ENCODE measurements at places on chromosomes 11 and 22. TPM values are rescaled to one million over a fixed set of nuclear protein-coding genes. Genes with fewer than 3 reads are reported as not detected.
A peak's percentile ranks its signal among the peaks of the same experiment; 100 is the strongest.

The TTC9C gene
- 33.0 TPM for total RNA-seq

The SCN2B gene
- total RNA-seq: 0.24 TPM

The AQP11 gene
- 1.6 TPM for total RNA-seq

The FAM180B gene
- not detected for total RNA-seq

The OR4D5 gene
- total RNA-seq: not detected

The POU2AF1 gene
- not detected for total RNA-seq

The APOBEC3B gene
- total RNA-seq: 2.9 TPM

The GLYAT gene
- total RNA-seq: not detected

DNA sequence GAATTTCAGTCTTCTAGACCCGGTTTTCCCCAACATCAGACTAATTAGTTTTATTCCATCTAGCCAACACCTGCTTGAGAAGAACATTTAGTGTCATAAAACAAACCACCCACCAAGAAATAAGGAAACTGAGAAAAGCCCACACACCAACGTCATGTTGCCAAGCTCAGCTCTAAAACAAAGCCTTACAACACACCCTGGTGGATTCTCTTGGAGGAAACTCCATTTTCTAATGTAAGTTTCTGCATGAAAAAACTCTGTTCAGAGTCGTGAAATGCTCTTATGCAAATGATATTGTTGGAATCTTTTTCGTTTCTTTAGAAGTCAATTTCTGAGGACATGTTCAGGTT, 105.0 kb upstream of the RAG2 start:
- no peaks in the 10 kb centered on the region for H3K4me1 ChIP-seq
- no peaks in the 10 kb centered on the region for H3K36me3 ChIP-seq
- no peak for DNase-seq
- H3K27me3 ChIP-seq: peaks cover 56% of the 10 kb centered on the region
- H3K4me3 ChIP-seq: no peak overlapping the region

DNA sequence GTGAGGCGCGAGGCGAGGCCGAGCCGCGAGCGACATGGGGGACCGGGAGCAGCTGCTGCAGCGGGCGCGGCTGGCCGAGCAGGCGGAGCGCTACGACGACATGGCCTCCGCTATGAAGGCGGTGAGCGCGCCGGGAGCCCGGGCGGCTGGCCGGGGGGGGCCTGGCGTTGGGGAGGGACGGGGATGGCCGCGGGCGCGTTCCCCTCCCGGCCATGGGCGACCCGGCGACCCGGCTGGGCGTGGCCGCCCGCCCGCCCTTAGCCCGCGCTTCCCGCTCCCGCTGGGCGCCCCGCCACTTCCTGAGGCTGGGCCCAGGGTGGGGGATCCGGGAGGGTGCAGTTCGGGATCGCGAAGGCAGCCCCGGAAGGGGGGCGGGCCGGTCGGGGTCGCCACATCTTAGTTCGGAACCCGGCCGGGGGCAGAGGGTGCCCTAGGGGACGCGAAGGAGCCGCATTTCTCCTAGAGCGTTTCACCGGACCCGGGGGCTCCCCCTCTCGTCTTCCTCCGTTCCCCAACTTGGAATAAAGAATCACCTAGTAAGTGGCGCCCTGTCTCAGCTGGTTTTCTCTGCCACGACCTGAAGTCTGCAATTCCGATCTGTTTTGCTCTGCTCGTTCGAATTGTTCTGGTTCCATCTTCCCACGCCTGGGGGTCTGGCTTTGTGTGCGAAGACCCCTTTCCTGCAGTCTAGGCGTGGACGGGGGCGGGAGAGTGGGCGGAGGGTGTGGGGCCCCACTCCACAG, 536 bp downstream of the YWHAH start:
- peaks cover 7% of the 10 kb centered on the region for H3K36me3 ChIP-seq
- DNase-seq: peak; percentile 76
- peaks cover 20% of the 10 kb centered on the region for H3K4me1 ChIP-seq
- H3K27ac ChIP-seq: peak overlapping the region; percentile 17
- H3K4me3 ChIP-seq: peak overlapping the region; percentile 55
- no peaks in the 10 kb centered on the region for H3K27me3 ChIP-seq

DNA sequence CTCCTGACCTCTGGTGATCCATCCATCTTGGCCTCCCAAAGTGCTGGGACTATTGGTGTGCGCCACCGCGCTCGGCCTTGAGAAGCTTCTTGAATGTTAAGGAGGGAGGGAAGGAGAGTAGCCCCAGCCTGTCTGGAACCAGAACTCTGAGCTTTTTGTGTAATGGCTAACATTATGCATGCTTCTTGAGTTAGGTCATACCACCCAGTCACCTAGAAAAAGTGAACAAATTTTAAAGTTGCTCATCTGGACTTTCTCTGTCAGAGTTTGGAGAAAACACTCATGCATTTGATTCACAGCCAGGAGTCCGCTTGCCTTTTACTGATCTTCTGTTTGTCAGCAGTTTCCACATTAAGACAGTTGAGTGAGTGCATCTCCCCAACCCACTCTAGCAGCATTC, 82.1 kb downstream of the PPP6R3 start:
- no peak overlapping the region for H3K4me3 ChIP-seq
- peaks cover 37% of the 10 kb centered on the region for H3K4me1 ChIP-seq
- H3K27me3 ChIP-seq: no peaks in the 10 kb centered on the region

GRCh38 chr11:28524098-28524497, 415.9 kb downstream of the METTL15 start:
- H3K27me3 ChIP-seq: no peaks in the 10 kb centered on the region
- no peak for DNase-seq
- H3K4me1 ChIP-seq: peaks cover 7% of the 10 kb centered on the region
- H3K27ac ChIP-seq: no peak overlapping the region
- H3K4me3 ChIP-seq: no peak overlapping the region

GRCh38 chr11:4127357-4127756, 32.8 kb downstream of the RRM1 start:
- no peak overlapping the region for H3K27ac ChIP-seq
- H3K36me3 ChIP-seq: peaks cover 31% of the 10 kb centered on the region
- no peak overlapping the region for H3K4me3 ChIP-seq
- H3K27me3 ChIP-seq: no peaks in the 10 kb centered on the region

DNA sequence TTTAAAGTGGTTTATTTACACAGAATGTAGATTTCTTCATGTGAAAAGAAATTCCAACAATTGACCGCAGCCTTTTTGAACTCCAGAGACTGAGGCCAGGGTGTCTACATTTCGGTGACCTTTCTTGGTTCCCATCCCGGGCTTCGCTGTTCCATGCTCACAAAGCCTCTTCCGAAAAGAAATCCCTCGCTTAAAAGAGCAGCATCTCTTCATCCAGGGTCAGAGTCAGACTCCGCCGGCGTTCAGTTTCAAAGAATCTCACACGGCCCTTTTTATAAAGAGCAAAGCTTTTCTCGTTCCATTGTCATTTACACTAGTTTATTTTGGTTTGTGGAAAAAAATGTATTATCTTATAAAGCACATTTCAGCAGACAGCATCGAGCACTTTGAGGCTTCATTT, 530.6 kb upstream of the B3GAT1 start:
- H3K4me1 ChIP-seq: peaks cover 19% of the 10 kb centered on the region
- no peak overlapping the region for H3K4me3 ChIP-seq
- no peaks in the 10 kb centered on the region for H3K27me3 ChIP-seq
- H3K27ac ChIP-seq: no peak overlapping the region
- DNase-seq: no peak

GRCh38 chr11:75966537-75967287, 151.7 kb downstream of the UVRAG start:
- peaks cover 2% of the 10 kb centered on the region for H3K36me3 ChIP-seq
- no peaks in the 10 kb centered on the region for H3K27me3 ChIP-seq
- H3K27ac ChIP-seq: peak overlapping the region; percentile 76
- DNase-seq: no peak
- H3K4me3 ChIP-seq: no peak overlapping the region

DNA sequence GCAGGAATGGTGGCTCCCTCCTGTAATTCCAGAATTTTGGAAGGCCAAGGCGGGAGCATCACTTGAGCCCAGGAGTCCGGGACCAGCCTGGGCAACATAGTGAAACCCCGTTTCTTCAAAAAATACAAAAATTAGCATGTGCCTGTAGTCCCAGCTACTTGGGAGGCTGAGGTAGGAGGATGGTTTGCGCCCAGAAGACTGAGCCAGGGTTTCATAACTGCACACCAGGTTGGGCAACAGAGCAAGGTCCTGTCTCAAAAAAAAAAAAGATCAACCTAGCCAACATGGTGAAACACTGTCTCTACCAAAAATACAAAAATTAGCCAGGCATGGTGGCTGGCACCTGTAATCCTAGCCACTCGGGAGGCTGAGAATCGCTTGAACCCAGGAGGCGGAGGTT, 6.4 kb downstream of the A4GALT start:
- H3K4me1 ChIP-seq: peaks cover 40% of the 10 kb centered on the region
- H3K36me3 ChIP-seq: peaks cover 11% of the 10 kb centered on the region
- no peaks in the 10 kb centered on the region for H3K27me3 ChIP-seq

- H3K36me3 ChIP-seq: no peaks in the 10 kb centered on the region
- H3K4me3 ChIP-seq: no peak overlapping the region
- H3K27me3 ChIP-seq: no peaks in the 10 kb centered on the region
- no peak overlapping the region for H3K27ac ChIP-seq
Observed at GRCh38 chr11:46728659-46729040, 9.6 kb downstream of the F2 start.

- H3K36me3 ChIP-seq: no peaks in the 10 kb centered on the region
- H3K4me3 ChIP-seq: no peak overlapping the region
- peaks cover 75% of the 10 kb centered on the region for H3K4me1 ChIP-seq
- DNase-seq: peak; percentile 88
- H3K27ac ChIP-seq: peak overlapping the region; percentile 69
- no peaks in the 10 kb centered on the region for H3K27me3 ChIP-seq
Observed at GRCh38 chr11:45158891-45159605, 12.6 kb downstream of the PRDM11 start.

DNA sequence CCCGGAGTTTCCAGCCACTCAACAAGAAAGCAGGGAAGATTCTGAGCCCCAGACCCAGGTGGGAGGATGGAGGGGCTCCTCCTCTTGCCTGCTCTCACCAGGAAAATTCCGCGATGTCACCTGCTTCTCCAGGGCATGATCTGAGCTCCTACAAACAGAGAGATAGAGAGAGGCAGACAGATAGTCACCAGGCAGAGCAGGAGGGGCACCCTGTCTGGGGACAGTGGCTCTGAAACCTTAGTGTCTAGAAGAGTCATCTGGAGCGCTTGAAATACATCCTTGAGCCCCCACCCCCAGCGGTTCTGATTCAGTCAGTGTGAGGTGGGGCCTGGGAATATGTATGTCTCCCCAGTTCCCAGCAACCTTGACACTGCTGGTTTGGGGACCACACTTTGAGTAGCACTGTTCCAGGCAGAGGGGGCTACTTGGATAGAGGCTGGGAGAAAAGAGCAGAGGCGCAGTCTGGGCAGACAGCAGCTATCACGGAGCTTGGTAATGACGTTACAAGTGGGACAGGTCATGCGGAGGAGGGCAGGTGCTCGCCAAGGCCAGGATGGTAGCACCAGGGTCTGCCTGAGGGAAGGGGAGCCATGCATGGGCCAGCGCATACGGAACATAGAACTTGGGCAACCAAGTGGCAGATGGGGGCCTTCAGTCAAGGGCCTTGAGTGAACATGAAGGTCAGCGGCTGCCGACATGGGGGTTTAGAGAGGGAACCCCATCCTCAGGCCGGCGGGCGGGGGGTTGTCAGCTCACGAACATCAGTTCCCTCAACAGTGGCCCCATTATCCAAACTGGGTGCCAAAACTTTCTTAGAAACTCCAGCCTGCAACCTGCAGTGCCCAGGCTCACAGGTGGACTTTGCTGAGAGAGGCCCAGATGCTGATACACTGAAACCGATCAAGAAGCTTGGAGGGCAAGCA, 60.9 kb upstream of the MYEOV start:
- H3K36me3 ChIP-seq: no peaks in the 10 kb centered on the region
- no peaks in the 10 kb centered on the region for H3K4me1 ChIP-seq
- no peak overlapping the region for H3K4me3 ChIP-seq
- no peak for DNase-seq

DNA sequence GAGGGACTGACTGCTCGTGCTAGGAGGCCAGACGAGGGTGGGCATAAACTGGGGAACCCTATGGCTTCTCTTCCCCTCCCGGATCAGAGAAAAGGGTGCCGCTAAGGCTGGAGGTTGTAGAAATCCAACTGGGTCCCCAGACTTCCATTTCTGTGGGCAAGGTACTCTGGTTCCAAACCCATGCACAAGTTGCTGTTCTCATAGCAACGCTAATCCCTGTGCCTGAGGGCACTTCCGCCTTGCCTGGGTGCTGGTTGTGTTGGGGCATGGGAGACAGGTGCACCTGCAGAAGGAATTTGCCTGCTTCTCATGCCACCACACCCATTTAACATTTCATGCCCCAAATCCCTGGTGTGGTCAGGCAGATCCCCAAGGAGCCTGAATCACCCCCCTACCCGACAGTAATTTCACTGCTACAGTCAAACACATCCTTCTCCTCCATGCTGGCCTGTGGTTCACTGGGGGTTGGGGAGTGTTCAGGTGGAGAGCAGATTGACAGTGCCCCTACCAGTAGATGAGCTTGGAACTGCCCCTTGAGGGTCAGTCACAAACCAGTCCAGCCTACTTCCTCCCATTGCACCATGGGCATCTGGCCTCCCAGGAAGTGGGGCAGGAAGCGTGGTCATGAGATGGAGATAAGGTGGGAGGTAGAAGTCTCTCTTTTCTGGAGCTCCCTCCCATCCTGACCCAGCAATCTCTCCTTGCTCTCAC, 1.2 kb downstream of the C2CD2L start:
- peak overlapping the region; percentile 41 for H3K27ac ChIP-seq
- peaks cover 32% of the 10 kb centered on the region for H3K4me1 ChIP-seq
- peak; percentile 50 for DNase-seq
- H3K4me3 ChIP-seq: peak overlapping the region; percentile 80

- no peak overlapping the region for H3K4me3 ChIP-seq
- H3K27me3 ChIP-seq: no peaks in the 10 kb centered on the region
- H3K4me1 ChIP-seq: no peaks in the 10 kb centered on the region
- DNase-seq: peak; percentile 58
- no peak overlapping the region for H3K27ac ChIP-seq
Observed at GRCh38 chr22:39419096-39419495, 19.5 kb downstream of the TAB1 start.

DNA sequence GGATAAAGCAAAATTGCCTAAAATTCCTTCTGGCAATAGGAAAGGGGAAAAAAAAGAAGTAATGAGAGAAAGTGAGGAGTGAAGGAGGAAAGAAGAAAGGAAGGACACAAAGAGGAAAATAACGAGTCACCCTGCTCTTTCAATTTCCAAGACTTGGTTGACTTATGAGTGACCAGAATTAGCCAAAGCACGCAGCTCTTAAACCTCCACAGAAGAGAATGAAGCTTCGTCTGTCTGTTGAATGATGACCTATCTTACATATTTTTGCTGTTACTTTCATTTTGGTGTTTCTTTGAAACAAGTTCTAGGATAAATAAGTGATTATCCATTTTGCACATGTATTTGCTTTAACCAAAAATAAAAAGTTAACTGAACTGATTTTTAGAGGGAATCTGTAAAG, 728 bp downstream of the MMP27 start:
- peaks cover 14% of the 10 kb centered on the region for H3K27me3 ChIP-seq
- H3K4me1 ChIP-seq: no peaks in the 10 kb centered on the region
- H3K36me3 ChIP-seq: no peaks in the 10 kb centered on the region
- no peak overlapping the region for H3K4me3 ChIP-seq
- DNase-seq: no peak

Data from chondrocyte (in vitro differentiated cells).